ENCODE measurements at places on chromosomes 5 and 9.

DNA sequence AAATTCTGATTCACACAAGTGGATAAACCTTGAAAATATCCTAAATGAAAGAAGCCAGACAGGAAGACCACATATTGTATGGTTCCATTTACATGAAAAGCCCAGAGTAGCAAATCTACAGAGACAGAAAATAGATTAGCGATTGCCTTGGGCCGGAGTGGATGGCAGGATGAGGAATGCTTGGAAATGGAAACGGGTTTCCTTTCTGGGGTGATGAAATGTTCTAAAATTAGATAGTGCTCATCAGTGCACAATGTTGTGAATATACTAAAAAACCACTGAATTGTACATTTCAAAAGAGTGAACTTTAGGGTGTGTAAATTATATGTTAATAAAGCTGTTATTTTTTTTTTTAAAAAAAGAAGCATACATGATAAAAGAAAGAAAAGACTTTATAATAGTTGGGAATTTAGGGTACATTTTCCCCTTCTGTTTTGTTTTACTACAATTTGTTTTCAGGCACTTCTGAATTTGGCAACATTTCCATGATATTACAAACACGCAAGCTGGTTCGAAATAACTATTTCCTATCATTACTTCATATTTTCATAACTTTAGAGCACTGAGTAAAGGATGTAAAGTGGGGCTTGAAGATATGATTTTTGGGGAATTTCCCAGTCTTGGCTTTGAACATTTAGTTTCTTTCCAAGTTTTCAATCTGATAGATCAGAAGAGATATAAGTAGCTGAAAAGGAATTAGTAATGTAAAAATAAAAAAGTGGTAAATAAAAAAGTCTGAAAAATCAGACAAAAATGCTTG lies 23.9 kb downstream of the SLC35A4 start:
- DNase-seq = no peak

DNA sequence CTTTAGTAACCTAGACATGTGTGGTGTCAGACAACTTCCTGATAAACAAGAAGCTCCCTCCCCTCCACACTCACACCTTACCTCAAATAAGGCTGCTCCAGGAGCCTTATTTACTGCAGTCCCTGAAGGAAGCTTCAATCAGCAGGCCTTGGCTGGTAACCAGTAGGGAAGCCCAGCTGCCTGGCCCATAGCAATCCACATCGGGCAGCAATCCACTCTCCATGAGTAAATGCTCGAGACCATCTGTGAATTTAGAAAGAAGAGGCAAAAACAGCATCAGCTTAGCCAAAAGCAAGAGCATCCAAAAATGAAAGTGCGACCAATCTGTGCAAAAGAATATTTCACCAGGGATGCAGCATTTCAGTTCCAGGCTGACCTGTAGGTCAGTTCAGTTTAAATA lies 213.3 kb upstream of the TUSC1 start:
- no peak for DNase-seq

DNA sequence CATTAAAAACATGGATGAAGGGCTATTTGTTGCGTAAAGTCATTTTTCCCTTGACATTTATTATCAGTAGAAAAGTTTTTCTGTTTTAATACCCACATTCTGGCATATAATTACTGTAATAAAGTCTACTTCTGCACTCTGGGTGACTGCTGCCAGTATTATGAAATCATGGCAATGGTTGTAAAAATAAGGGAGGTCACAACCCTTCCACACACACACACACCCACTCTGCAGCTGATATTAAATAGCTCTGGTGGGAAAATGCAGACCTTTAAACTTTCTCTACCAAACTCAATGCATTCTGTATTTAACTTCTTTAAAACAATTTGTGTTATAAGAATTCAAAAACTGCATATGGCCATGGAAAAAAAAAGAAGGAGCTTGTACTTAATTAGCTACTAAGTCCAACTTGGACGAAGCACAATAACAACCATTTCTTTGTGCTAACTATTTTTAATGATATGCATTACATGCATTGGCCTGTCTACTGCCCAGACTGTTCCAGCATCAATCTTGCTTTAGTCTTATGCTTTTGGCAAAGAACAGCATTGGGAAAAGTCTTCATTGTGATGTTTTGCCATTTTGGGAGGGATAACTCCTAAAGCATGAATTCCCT lies 137.6 kb upstream of the MAP3K1 start:
- DNase-seq = peak; percentile 51

DNA sequence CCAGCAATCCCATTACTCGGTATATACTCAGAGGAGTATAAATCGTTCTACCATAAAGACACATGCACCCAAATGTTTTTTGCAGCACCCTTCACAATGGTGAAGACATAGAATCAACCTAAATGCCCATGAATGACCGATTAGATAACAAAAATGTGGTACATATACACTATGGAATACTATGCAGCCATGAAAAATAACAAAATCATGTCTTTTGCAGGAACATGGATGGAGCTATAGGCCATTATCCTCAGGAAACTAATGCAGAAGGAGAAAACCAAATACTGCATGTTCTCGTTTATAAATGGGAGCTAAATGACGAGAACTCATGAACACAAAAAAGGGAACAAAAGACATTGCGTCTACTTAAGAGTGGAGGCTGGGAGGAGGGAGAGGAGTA lies 114.5 kb downstream of the HTR4 start:
- no peak for DNase-seq

- DNase-seq = peak; percentile 73
Observed at GRCh38 chr5:163504079-163504931, 1.1 kb upstream of the MAT2B start.

DNA sequence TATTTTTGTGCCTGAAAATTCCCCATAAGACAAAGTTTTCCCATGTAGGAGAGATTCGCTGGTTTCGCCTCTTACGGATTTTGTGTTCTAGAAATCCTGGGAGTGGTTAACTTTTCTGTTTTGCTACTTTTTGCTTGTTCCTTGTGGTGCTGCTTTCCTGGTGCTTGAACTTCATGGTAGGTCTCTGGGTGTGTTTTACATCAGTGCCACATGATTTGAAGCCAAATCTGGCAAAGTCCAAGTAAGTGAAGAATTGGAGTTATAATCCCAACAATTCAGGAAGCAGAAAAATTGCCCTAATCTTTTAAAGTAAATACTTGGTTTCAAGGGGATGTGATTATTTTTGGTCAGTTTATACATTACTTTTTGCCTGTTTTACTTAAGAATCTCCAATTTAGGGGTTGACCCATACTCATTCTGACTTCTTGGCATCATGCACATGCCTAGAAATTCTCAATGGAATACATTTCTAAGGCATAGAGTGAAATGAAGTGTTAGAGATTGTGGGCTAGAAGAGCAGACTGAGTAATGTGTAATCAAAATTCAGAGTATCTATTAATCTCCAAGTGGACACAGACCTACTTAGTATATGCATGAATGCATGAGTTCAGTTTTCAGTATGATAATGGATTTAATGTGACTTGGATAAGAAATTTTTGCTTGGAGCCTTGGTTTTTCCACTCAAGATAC lies 189.7 kb downstream of the CSNK1G3 start:
- DNase-seq = no peak

GRCh38 chr9:136927343-136928271 lies 16.9 kb downstream of the FBXW5 start:
- DNase-seq = no peak

DNA sequence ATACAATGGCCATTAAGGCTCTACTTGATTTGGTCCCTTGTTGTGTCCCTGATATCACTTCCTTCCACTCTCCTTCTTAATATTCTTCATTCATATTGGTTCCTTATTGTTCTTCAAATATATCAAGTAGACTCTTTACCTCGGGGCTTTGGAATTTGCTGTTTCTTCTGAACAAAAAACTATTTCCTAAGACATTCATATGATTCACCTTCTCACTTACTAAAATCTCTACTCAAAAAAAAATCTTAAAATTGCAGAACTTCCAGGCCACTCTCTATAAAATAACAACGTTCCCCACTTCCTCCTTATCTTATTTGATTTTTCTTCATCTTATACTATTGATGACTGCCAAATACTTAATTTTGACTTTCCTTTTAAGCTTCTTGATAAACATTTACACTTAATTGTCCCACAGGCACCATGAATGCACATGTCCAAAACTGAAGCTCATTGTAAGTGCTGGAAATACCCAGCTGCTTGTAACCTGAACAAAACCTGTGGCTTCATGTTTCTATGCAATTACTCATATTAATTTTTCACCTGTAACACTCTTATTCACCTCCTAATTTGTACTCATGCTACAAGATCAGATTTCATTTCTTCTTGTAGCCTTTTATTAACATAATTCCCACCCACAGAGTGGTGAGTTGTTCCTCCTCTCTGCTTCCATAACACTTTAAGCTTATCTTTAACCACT lies 58.4 kb upstream of the NUDT12 start:
- DNase-seq = no peak

DNA sequence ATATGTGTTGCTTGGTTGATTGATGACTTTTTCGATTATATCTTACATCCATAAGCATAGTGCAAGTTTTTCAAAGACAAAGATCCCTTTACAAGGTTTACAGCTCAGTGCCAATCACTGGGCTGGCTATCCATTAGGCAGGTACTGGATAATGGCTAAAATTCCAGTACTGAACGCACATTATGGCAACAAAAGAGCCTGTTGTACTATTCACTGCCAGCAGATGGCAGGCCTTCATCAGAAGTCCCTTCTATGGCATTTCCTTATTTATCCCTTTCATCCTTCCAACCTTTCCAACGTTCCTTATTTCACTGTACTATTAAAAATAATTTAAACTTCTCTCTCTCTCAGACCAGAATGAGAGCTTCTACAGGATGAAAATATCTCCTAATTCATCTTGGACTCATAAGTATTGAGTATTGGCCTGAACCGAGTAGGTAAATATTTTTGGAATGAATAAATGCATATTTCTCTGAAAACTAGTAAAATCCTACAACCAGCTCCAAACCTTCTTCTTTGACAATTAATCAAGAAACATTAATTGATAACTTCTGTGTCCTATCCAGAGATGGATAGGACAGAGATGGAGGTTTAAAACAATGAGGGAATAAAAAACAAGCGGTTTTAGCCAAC lies 6.7 kb upstream of the WNT8A start:
- peak; percentile 58 for DNase-seq

DNA sequence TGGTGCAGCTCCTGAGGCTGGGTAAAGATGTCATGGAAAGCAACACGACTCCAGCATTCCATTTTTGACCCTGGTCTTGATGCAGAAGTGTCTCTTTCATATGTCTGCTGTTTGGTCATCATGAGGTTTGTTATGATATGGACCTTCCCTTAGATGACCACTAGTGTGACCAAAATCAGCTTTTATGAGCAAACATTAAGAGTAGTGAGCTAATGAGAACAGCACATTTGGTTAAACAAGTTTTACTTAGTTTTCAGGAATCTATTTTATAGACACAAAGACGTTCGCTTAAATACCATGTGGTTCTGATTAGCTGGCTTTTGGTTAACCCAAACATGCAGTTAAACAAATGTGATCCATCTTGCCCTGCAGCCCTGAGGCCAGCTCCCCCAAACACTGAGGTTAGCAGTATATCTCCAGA lies 56.7 kb upstream of the ACTBL2 start:
- DNase-seq = no peak

- DNase-seq = no peak
Observed at GRCh38 chr9:126673689-126674364, 60.1 kb downstream of the LMX1B start.

- no peak for DNase-seq
Observed at GRCh38 chr5:40483316-40483715, 196.4 kb upstream of the PTGER4 start.

DNA sequence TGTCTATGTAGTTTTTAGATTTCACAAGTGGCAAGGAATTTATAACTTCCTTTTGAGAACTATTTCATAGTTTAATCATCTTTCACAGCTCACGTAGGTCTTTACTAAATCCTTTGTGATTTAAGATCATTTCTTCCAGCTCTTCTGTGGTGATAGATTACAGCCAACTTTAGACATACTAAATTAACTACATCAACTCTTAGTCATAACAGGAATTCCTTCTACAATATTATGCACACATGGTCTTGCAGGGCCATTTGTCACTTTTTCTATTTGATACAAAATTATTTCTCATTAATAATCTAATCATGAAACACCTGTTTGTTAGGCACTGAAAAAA lies 208.4 kb downstream of the PDE4D start:
- no peak for DNase-seq

DNA sequence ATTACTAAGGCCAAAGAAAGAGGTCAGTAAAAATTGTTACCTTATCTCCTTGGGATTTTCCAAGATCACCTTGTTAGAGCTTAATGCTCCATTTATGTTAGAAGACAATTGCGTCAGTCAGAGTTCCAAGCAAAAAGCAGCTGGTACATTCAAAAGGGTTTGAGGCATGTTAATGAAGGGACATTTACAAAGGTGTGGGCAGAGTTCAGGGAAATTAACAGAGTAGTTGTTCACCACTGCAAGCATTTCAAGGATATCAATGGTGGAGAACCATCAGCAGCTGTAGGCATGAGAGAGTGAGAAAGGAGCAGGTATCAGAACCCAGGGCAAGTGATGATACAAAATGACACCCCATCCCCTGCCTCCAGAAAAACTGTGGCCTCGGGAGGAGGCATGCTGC lies 17.0 kb upstream of the SMARCA2 start:
- DNase-seq = no peak

DNA sequence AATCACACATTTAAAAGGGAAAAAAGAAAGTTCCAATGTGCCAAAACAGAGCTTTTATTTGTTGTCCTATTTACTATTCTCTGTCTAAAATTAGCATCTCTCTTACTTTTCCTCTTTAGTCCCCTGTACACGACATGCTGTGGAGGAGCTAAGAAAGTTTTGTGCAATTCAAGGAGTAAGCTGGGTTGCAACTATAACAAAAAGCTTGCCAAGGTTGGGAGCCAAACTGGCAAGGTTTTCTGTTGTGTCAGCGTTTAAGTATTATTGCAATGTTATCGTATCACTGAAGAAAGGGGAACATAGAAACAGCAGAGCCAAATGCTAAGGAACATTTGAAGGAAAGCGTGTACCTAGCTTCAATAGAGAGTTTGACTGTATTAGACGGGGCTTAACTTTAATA lies 680.8 kb downstream of the CETN3 start:
- DNase-seq = no peak

- no peak for DNase-seq
Observed at GRCh38 chr5:145792840-145793239, 42.3 kb downstream of the PRELID2 start.

- DNase-seq = no peak
Observed at GRCh38 chr5:92505145-92505544, 1075.9 kb downstream of the NR2F1-AS1 start.

Measured in MV-4-11 (cell line).